ENCODE measurements at places on chromosomes 5 and 9.

- DNase-seq, result no peak
Measured at GRCh38 chr5:143319437-143320227, 83.9 kb downstream of the NR3C1 start.

DNA sequence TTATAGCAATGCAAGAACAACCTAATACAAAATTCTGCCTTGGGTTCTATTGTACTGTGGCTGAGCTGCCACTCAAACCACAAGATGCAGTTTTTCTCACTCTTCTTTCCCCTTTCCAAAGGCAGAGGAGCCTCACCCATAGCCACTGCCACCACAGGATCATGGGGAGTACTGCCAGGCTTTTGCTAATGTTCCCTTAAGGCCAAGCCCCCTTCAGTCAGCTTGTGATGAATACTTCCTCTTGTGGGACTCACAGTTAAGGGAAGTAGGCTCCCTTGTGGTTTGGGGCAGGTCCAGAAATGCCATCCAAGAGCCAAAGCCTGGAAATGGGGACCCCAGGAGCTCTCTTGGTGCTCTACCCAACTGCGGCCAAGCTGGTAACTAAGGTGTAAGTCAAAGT is 258.7 kb downstream of the SPATA31D1 start:
- DNase-seq, result no peak

GRCh38 chr5:62082370-62082801 is 223.6 kb upstream of the KIF2A start:
- DNase-seq, result no peak

DNA sequence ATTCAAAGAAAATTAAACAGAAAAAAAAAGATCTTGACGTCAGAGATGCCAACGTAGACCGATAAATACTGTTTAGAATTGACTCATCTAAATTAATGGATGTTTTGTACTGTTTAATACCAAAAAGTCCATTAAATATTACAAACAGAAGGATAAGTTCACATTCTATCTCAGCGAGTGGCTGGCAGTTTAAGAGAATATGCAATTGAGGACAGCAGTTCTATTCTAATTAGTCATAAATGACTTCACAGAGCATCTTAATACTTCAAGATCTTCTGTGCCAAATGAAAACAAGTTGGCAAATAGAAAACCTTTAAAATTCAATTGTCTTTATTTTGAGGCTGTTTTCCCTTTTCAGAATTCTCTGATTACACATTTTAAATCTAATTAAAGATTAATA is 326.6 kb upstream of the NREP start:
- no peak for DNase-seq

DNA sequence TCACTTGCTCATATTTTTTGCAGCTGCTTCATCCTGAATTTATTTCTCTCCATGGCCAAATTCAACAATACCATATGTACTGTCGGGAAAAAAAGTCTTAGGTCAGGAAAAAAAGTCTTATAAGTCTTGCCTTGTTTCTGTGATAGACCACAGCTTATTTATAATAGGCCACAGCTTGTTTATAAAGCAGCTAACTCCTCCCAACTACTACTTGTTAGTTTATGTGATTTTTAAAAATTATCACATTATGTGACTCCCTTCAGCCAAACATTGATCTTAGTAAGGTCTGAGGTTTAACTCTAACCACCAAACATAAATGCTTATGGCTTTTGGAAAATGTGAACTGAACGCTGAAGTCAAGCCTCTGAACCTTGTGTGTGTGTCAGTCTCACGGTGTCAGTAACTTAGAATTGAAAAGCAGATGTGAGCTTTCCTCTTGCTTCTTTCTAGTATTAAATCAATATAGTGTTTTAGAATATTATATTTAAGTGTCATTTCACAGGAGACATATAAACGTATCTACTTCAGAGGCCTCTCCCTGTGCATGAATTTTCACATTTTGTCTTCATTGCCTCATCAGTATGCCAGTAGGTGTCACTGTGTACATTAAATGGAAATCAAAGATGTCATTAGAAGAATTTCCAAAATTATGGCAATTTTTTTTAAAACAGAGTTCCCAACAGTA is 51.3 kb downstream of the SNX24 start:
- no peak for DNase-seq

GRCh38 chr5:34511915-34512314 is 144.2 kb upstream of the RAI14 start:
- no peak for DNase-seq

GRCh38 chr9:83312537-83312936 is 225.7 kb downstream of the FRMD3 start:
- no peak for DNase-seq

GRCh38 chr5:107518616-107519015 is 152.1 kb downstream of the EFNA5 start:
- DNase-seq, result no peak

DNA sequence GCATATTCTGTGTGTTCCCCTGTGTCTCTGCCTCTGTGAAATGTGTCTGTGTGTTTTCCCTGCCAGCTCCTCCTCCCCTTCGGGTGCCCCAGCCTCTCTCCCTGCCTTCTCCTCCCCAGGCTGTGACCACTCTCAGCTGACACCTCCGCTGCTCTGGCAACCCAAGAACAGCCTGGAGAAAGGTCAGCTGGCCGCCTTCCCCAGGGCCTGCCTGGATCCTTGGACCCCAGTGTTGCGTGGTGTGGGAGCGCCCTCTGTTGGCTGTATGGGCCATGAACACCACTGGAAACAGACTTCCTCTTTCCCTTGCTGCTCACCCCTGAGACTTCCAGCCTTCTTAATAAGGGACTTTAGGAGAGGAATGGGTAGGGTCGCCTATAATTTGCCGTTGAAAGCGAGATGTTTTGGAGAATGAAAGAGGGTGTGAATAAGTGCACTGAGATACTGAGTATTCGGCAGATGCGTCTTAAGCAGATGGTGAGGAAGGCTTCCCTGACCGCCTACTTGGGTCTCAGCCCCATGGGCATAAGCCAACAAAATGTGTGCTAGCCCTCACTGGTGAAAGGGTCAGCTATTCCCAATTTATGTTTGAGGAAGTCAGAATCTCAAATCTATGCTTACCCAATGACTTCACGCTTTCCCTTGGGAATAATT is 114.9 kb upstream of the TRIM32 start:
- no peak for DNase-seq

GRCh38 chr9:16335788-16336580 is 534.5 kb downstream of the BNC2 start:
- DNase-seq, result no peak

GRCh38 chr5:87746891-87747377 is 334.2 kb upstream of the CCNH start:
- no peak for DNase-seq

GRCh38 chr5:32044939-32045338 is 129.2 kb downstream of the GOLPH3 start:
- no peak for DNase-seq
